ENCODE measurements at places on chromosomes 12 and 14.

GRCh38 chr12:2648406-2648805, 146.4 kb upstream of the FKBP4 start:
- DNase-seq = no peak

DNA sequence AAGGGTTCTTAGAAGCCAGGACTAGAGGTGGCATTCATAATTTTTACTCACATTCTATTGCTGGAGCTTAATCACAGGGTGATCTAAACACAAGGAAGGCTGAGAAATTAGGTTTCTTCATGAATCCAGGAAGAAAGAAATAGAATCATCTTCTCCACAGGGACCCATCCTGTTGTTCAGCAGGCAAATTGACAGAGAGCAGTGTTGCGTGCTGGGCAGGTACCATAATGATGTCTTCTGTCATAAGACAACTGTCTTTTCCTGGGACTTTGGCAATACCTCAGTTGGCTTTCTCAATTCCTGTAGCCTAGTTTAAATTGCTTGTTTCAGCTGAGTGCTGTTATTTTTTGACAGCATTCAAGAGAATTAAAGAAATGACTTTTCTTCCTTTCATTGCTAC, 468.0 kb upstream of the SYT1 start:
- DNase-seq = no peak

DNA sequence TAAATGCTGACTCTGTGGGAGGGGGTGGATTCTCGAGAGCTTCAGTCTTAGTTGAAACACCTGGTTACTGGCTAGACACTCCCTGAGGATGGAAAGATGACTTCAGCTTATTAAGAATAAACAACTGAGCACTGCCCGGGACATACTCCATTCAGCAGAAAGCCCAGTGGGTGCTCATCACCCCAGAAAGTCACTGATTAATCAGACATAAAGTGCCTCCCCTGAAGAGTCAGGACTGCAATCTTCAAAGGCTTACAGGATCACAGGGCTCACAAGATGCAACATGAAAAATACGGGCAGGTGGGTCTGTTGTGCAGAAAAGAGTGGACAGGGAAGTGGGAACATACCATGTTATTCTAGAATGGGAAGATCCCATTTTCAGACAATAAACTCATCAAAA, 207.0 kb downstream of the CALM1 start:
- no peak for DNase-seq

DNA sequence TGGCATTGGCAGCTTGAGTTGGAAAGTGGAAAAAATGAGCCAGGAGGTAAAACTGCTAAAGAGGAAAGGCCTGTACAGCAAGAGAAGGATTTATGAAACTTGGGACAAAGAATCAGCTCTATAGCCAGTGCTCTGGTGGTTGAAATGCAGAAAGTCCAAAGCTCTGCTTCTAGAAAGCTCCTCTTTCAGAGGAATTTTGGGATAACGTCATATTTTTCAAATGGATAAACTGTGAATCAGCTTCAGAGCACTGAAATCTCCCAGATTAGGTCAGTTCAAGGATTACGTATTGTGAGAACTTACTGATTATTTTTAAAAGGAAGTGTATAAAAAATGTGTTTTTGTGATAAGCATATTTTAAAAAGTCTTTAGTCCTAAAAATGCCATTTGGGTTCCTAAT, 203.1 kb upstream of the CNOT2 start:
- DNase-seq = no peak

- DNase-seq = no peak
These were observed 133.6 kb upstream of the SLC35F4 start for GRCh38 chr14:57999471-57999870.
